ENCODE measurements at places on chromosomes 1 and 21.

DNA sequence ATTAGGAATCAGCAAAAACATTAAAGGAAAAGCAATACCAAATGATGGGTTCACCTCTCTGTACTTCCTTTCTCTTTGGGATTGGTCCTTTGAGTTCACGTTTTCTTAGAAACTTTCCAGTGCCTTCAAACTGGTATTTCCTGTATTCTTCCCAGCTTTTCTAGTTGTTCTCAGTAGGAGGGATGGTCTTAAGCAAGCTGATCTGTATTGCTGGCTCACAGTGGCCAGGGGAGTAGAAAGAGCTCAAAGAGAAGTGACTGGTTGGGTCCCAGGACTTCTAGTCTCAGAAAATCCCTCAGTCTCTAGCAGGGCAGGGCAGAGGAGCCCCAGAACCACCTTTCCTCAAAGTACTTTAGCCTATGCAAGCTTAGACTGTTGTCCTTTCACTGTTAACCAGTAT is 10.1 kb upstream of the USP24 start:
- DNase-seq, result no peak

DNA sequence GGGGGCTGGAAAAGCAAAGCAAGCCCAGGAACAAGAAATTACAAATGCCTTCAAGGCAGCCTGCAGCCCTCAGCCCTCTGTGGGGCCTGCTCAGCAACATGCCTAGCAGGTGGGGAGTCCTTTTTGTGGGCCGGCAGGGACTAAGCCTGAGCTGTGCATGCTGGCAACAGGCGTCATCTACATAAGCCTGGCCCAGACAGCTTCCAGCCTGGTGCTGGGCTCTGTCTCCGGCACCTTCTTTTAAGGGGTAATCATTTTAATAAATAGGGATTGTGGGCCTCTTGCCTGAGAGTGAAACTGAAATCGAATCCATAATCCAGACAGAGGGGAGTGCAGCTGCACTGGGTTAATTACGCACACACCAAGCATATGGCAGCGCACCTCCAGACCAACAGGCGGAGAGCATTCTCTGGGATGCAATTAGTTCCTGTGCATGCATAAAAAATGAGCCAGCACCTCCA is 96.6 kb downstream of the DDX20 start:
- no peak for DNase-seq

GRCh38 chr21:35711661-35712060 is 348.7 kb downstream of the SETD4 start:
- DNase-seq, result no peak

DNA sequence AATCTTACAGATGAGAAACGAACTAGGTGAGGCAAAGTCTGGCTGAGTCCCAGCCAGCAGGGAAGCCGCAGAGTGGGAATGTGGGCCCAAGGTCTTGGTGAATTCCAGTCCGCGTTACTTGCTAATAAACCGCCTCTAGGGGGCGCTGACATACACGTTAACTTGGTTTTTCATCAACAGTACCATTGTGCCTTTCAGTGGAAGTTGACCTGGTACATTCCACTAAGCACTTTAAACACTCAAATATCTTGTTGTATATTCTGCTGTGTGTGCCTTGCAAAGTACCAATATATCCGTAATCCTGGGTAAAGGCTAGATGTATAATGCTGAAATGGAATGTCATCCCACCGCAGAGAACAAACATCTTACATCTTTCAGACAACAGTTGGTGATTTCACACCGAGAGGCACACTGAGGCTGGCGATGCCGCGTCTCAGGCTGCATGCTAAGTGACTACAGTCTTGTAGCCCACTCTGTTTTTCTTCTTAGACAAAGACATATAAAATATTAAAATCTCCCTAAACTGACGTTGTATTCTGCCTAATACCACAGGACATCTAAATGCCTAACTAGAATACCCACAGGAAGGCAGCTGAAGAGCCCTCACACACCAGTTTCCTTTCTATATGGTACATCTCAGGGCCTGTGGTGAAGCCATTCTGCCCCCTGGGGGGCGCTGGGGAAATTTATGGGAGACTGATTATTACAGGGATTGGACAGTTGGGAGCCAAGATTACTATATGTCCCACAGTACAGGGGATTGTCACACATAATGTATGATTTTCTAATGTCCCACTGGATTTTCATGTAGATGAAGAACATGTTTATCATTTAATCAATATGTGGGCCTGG is 49.2 kb upstream of the C1orf198 start:
- peak; percentile 28 for DNase-seq

GRCh38 chr1:113975211-113975895 is 3.9 kb upstream of the OLFML3 start:
- no peak for DNase-seq

DNA sequence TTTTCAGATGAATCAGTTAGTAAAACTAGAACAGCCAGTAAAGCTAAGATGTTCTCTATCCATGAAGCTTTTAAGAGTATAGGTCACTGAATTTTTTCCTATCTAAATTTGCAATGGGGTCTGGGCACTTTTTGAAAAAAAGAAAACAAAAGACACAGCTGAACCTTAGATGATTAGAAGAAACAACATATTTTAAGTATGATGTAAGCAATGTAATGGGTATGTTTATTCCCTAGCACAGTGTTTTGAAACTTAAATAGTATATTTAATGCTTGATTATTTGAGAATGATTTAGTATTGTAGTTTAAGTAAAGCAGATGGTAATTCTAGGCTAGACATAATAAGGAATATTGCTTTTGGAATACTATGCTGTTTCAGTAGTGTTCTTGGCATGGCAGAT is 36.2 kb downstream of the KCTD3 start:
- DNase-seq, result no peak

GRCh38 chr1:203272633-203273205 is 32.6 kb upstream of the BTG2 start:
- DNase-seq, result no peak

DNA sequence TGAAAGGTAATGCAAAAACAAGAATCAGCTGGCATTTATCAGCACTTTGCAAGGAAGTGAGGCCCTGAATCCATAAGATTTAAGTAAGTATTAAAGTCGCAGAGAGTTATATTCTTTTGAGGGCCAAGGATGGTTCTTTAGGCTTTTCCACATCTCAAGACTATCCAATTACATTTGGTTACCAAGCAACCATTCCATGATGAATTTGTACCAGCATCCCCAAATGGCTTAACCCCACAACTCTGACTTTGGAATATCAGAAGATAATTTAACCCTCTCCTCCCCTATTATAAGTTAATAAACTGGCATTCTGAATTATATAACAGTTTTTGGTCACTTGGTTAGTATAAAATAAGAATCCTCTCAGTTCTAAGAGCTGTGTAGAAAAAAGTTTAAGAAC is 2.8 kb downstream of the PHTF1 start:
- DNase-seq, result no peak

- no peak for DNase-seq
Measured at GRCh38 chr1:109383087-109383779, 14.5 kb downstream of the SORT1 start.

DNA sequence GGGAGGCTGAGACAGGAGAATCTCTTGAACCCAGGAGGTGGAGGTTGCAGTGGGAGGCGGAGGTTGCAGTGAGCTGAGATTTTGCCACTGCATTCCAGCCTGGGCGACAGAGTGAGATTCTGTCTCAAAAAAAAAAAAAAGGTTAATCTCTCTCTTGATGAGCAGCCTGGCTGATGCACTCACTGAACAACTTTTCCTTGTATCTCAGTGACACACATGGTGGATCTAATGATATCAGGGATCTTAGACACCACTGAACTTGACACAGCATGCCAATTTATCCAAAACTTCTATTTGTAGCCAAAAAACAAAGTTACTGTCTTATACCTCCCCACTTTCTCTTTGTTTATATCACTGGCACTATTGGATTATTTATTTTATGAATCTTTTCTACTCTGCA is 16.2 kb downstream of the RHBDL2 start:
- DNase-seq, result no peak

DNA sequence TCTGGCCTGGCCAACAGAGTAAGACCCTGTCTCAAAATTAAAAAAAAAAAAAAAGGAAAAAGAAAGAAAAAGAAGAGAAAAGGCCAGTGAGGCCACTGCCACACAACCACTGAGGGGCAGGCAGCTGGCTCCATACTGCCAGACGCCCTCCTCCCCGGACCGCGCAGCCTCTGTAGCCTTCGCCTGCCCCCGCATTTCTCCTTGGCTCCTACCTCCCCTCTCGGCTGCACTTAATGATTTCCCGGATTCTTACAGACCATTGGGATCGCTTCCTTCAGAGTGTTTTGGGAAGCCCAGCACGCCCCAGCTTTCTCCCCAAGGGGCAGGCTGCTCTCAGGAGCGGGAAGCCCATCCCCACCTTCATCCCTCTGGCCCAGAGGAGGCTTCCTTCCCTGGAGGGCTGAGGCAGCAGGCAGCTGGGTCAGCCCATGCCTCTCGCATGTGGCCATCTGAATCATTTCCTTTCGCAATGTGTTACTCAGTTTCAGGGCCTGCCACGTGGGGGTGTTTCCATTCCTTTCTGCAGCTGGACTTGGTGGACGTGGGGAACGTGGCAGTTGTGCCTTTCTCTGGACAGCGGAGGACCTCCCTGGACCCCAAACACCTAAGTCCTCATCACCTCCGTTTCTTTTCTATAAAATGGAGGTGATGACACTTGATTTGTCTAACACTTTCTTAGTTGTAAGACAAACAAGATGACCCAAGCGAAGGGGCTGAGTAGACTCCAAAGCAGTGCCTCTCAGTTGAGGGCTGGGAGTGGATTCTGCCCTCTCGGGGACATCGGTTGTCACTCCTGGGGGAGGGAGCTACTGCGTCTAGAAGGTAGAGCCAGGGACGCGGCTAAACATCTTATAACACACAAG is 2.3 kb downstream of the SLC2A5 start:
- DNase-seq, result no peak

DNA sequence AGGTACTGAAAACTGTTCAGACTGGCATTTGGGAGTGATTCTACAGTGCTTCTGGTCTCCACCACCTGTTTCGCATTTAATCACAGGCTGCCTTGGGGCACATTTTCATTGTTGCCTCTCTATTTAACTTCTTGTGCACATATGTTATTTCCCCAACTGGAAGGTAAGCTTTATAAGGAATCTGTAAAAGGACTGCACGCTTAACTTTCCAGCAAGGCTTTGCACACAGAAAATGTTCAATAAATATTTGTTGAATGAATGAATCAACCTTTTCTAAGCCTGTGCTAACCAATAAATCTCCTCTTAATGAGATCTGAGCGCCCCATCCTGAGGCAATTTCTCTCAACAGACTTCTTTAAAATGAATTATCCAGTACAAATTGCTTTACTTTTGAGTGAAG is 84.3 kb upstream of the ARHGAP29 start:
- peak; percentile 58 for DNase-seq

DNA sequence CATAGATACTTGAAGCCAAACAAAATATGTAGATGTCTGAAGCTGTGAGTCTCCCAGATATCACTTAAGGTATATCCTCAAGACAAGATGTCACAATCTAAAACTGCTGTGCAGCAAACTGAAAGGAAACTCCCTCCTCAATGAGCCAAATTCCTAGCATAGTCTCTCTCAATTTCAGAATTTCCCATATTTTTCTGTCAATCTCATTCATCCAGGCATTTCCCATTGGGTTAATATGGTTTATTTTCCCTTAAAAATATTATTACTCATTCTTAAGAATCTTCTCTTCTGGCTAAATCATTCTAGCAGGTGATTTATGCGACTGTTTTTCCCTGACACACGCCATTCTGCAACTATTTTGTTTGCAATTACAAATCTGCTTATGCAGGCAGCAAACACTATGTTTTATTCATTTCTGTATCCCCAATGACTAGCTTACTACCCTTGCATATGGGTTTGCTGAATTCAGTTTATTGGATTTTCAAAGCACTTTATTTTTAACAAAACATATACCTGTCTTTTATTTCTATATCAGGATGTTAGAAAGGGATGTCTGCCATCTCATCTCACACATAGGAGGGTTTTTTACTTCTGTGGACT is 69.9 kb downstream of the TNFSF4 start:
- no peak for DNase-seq

GRCh38 chr1:96569288-96569687 is 152.3 kb upstream of the PTBP2 start:
- no peak for DNase-seq

DNA sequence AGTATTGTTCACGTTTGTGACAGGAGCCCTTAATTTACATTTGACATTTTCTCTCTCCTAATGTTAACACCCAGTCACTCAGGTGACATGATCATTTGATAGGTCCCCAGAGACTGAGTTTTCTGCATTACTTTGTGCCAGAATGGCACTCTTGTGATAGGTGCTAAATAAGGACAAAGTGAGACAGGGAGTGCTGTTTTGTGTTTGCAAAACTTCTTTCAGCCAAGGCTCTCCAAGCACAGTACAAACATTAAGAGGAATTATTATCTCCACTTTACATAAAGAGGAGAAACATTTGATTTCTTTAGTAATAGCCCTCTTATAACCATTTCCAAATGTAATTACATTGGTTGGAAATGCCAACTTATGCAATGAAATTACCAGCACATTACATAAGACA is 355.2 kb downstream of the NTNG1 start:
- no peak for DNase-seq

DNA sequence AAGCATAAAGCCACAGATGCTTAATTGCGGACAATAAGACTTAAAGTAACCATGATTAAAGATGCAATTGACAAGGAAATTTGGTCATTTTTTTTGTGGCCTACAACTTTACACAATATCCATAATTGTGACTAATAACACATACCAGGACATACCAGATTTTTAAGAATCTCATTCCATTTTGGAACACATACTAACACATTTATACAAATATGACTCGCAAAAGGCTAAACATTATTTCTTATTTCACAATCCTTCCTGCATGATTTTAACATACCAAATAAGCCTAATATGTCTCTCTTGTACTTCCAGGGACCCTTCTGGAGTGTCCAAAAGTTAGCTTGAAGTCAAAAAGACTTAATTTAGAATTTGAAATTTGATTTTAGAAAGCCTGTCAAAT is 48.8 kb downstream of the DR1 start:
- DNase-seq, result no peak

DNA sequence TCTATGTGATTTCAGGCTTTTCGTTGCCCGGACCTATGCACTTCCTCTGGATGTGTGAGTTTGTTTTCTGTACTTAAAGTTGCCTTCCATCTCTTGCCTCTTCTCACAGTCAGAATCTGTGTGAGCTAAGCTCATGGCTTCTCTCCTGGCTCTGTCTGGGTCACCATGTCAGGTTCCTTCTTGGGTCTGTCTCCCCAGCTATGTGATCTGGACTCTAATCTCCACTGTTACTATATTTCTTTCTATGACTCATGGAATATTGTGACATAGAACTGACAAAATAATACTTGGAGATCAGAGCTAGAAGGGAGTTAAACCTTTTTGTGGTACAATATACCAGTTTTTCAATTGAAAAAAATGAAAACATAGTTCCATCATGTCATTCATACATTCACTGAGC is 172.7 kb upstream of the FGGY start:
- no peak for DNase-seq

- DNase-seq, result no peak
Measured at GRCh38 chr1:111943066-111943465, 46.4 kb downstream of the KCND3 start.

GRCh38 chr1:164840936-164841335 is 282.0 kb downstream of the PBX1 start:
- no peak for DNase-seq

GRCh38 chr1:2312515-2313301 is 78.6 kb downstream of the MORN1 start:
- DNase-seq, result peak; percentile 34
